Hypothalamus (tissue), 51 donors: ENCODE measurements at places on chromosomes 1 and 21.

GRCh38 chr1:72397786-72398185 is 115.4 kb upstream of the NEGR1 start:
- no peak for DNase-seq

DNA sequence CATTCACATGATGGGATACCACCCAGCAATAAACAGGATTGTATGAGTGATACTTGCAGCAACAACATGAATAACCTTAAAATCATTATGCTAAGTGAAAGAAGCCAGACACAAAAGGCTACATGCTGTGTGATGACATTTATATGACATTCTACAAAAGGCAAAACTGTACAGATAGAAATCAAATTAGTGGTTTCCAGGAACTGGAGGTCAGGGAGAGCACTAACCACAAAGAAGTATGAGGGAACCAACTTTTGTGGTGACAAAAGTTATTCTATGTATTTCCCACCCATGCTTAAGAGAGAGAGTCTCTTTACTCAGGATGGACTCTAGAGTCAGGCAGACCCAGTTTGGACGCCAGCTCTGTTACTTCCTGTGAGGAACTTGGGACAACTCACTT is 364.5 kb upstream of the DAB1 start:
- no peak for DNase-seq

DNA sequence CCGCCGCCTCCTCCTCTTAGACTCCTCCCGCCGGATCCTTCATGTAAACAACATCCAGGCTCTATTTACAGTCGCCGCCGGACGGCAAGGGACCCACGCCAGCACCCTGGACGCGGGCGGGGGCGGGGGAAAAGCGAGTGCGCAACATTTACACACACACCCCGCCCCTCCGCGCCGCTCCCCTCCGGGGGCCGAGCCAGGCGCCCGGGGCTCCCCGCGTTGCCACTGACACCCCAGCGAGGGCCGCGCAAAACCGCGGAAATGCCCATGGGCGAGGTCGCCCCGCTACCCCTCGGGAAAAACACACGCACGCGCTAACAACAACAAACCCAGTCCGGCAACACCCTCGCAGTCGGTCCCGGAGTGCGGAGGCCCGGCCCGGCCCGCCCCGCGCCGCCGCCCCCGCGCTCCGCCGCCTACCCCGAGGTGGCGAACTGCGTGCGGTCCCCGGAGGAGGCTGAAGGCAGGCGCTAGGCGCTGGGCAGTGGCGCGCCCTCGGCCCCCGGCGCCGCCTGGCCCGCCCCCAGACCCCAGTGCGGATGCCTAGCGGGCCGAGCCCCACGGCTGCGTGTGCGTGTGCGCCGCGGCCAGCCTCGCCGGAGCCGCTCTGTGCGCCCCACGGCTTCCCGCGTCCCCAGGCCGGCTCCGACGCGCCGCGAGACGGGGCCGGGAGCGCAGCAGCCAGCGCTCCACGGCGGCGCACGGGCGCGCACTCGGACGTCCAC is 81.1 kb upstream of the AK4 start:
- peak; percentile 75 for DNase-seq

GRCh38 chr21:15494481-15494880 is 235.3 kb upstream of the USP25 start:
- no peak for DNase-seq

- no peak for DNase-seq
These were observed 170.7 kb upstream of the POU3F1 start for GRCh38 chr1:38217316-38217715.

DNA sequence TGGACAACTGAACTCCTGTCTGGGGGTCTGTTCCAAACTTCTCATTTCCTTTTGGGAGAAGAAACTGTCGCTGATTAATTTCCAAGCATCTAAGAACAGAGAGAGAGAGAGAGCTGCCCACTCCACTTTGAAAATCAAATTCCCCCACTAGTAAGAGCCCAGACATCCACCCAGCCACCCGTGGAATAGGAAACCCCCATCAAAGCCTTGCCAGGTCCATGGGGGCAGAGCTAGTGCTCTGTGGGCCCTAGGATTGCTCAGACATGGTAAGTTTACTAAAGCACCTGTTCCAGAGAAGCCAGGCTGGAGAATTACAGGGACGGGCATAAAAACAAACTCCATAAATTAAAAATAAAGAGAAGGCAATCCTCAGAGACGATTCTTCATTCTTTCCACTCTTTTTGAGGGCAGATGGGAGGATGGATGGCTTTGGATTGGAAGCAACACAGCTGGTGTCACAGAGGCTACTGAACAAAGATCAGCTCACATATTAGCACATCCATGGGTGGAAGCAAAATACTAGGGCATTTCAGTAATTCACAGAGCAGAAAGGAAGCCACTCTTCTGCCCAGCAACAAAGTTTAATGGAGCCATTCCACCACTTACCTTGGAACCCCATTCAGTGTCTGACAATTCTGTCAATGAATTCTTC is 103.9 kb downstream of the COLGALT2 start:
- DNase-seq = no peak

DNA sequence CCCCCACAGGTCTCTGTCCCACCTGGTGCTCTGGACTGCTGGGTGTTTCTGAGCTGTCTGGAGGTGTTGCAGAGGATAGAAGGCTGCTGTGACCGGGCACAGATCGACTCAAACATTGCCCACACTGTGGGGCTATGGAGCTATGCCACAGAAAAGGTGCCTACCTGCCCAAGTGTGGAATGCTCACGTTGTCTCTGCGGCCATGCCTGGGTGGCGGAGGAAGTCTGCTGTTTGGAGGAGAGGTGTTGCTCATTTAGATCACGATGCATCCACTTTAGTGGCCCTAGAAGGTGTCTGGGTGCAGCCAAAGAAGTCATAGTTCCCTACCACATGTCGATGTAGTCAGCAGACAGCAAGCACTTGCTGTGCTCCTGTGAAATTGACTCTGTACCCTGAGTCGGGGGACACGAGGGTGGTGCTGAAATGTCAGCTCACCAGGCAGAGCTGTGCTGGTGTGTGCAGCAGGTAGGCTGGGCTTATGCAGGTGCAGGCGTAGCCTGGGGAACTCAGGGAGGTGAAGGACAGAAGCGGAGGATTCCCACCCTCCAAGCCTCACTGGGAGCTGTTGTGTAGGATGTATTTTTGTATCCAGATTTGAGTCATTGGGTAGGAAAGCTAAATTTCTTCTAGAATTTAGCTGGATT is 32.8 kb upstream of the PWP2 start:
- no peak for DNase-seq

- no peak for DNase-seq
These were observed 78.0 kb downstream of the SEC16B start for GRCh38 chr1:177891809-177892208.

DNA sequence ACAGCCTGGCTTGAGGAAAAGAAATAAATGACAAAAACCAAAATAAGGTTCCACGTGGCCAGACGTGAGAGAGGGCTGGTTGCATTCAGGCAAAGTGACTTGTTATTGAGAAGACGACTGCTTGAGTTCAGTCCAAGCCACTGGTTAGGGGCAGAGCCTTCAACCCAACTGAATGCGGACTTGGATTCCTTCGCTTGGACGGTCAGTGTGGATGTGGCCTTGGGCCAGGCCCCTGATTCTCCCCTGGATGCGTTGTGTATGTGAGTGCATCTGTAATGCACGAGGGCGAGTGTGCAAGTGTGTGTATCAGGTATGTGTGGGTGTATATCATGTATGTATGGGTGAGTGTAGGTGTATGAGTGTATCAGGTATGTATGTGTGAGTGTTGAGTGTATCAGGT is 1.9 kb downstream of the PLA2G2F start:
- DNase-seq = no peak

DNA sequence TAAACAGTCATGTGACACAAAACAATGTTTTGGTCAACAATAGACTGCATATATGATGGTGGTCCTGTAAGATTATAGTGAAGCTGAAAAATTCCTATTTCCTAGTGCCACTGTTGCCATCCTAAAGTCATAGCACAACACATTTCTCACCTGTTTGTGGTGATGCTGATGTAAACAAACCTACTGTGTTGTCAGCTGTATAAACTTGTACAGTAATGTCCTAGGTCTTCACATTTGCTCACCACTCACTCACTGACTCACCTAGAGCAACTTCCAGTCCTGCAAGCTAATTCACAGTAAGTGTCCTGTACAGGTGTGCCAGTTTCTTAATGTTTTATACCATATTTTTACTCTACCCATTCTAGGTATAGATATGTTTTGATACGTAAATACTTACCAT is 326.1 kb upstream of the USP24 start:
- DNase-seq = no peak

- no peak for DNase-seq
These were observed 52.7 kb downstream of the ZBTB17 start for GRCh38 chr1:15923241-15923640.

DNA sequence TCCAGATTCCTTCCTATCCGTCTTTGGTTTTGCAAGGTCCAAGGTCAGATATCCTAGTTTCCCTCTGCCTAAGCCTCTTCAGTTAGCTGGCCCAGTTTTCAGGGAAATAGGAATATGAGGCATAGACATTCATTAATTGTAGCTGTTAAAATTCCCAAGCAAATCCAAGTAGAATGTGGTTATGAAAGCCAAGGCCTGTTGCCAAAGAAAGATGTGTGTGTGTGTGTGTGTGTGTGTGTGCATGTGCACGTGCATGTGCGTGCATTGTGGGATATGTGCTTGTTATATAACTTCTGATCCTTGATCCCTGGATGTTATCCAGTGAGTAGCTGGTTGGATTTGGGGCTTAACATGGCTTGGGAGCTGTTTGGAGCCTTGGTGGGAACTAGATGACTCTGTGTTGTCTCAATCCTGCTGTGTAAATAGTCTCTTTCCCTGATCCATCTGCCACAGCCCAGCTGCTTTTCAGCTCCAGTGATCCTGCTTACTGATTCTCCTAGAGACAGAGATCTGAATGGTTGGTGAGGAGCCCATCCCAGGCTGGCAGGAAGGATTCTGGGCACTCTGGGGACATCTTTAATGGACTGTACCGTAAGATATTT is 70.6 kb upstream of the GCLM start:
- DNase-seq = no peak

GRCh38 chr1:113140588-113141446 is 67.8 kb downstream of the LRIG2 start:
- DNase-seq = peak; percentile 3

- no peak for DNase-seq
These were observed 416.3 kb downstream of the GPATCH2 start for GRCh38 chr1:217214551-217214950.

DNA sequence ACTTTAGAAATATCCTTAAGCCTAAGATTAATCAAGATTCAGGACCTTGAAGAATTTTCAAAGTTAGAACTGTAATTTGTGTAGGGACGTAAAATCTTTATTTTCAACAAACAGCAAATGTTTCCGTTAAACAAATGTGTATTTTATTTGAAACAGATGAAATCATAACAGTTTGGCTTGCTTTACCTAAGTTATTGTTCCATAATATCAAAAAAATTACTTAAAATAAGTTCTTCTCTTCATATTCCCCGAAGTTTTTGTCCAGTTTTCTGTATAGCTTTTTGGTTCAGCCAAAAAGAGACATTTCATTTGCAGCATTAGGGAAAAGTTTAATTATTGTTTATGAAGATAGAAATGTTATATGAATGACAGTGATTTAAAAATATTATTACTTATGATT is 100.1 kb downstream of the NFIA start:
- no peak for DNase-seq

- DNase-seq = no peak
These were observed 11.4 kb downstream of the UBASH3A start for GRCh38 chr21:42414928-42415769.

GRCh38 chr1:21909286-21909759 is 27.8 kb downstream of the HSPG2 start:
- DNase-seq = no peak

- DNase-seq = no peak
These were observed 16.4 kb upstream of the KCNN3 start for GRCh38 chr1:154886281-154887015.

- DNase-seq = no peak
These were observed 137.4 kb upstream of the VAMP3 start for GRCh38 chr1:7633506-7634245.

GRCh38 chr1:234702342-234703000 is 92.5 kb upstream of the IRF2BP2 start:
- DNase-seq = no peak

DNA sequence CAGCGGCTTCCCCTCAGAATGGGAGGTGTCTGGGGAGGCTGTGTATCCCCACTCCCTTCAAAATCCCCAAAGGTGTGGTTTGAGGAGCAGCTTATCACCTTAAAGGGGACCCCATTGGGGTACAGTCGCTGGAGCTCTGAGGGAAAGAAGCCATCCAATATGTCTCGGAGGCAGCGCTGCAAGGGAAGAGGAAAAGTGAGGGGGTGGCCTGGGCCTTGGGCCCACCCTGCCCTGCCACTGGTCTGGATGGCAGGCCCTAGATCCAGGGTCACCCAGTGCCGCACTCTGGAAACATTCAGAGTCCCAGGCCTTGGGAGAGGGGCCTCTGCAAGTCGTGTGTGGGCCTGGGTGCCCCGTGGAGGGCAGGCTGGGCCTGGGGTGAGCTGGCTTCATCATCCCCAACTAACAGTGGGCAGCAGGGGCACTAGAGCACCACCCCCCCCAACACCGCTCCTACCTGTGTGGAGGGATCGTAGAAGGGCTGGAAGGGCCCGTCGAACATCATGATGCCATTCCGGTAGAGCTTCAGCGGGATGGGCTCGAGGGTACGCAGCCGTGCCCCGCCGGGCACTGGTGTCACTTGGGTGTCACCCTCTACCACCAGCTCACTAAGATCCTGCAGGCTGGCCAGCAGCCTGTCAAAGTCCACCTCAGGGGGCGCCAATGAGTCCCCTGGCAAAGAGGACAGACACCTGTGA is 5.6 kb downstream of the SH3BGRL3 start:
- DNase-seq = no peak

- no peak for DNase-seq
These were observed 50.1 kb upstream of the COL6A1 start for GRCh38 chr21:45931397-45931969.

DNA sequence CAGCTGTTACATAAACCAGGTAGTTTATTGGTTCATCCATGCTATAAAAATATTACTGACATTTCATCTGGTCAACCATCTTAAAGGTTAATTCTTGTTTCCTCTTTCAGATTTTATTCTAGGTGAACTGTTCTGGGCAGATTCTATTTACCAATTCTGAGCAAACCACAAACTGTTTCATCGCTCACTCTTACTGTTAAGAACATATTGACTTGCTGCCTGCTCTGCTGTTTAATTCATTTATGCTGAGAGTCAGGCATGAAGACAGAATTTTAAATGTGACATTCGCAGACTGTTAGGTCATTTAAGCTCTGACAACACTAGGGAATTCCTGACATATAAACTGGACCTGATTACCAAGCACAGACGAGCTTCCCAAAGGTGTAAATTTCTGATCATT is 98.3 kb downstream of the PIGK start:
- DNase-seq = no peak

- peak; percentile 39 for DNase-seq
These were observed 15.2 kb upstream of the GPR153 start for GRCh38 chr1:6275826-6276782.
